HCT116 (cell line): ENCODE measurements at places on chromosomes 2 and 18. TPM values are rescaled to one million over a fixed set of nuclear protein-coding genes. Genes with fewer than 3 reads are reported as not detected.

DNA sequence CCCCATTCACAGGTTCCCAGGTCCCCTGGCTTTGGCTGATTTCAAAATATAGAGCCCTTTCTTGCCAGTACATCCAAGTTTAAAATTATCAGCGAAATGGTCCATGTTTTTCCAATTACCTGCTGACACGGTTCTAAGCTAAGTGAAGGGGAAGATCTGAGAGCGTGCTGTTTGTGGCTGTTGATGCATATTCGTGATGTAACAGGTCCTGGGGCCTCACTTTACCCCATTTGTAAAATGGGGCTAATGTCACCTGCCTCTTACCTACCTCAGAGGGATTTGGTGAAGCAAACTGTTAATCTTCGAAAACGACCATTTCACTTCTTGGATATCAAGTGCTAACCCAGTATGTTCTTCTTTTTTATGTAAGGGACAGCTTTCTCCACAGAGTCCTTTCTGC lies 33.0 kb downstream of the SLC1A4 start:
- H3K27ac ChIP-seq, result no peak overlapping the region
- H3K4me1 ChIP-seq, result no peaks in the 10 kb centered on the region
- no peak for DNase-seq
- H3K27me3 ChIP-seq, result no peaks in the 10 kb centered on the region
- no peaks in the 10 kb centered on the region for H3K36me3 ChIP-seq
- no peak overlapping the region for H3K4me3 ChIP-seq

Gene ADD2
- 0.15 TPM for total RNA-seq

GRCh38 chr2:164739966-164740365 lies 101.7 kb downstream of the COBLL1 start:
- peaks cover 20% of the 10 kb centered on the region for H3K4me1 ChIP-seq
- no peak overlapping the region for H3K4me3 ChIP-seq
- H3K27ac ChIP-seq, result no peak overlapping the region
- H3K27me3 ChIP-seq, result no peaks in the 10 kb centered on the region
- no peak for DNase-seq
- no peaks in the 10 kb centered on the region for H3K36me3 ChIP-seq

- H3K27me3 ChIP-seq, result no peaks in the 10 kb centered on the region
- H3K4me3 ChIP-seq, result no peak overlapping the region
- H3K4me1 ChIP-seq, result peaks cover 8% of the 10 kb centered on the region
- H3K27ac ChIP-seq, result no peak overlapping the region
- no peaks in the 10 kb centered on the region for H3K36me3 ChIP-seq
Measured at GRCh38 chr2:98514879-98515249, 70.2 kb downstream of the INPP4A start.

GRCh38 chr2:152513681-152514080 lies 178.7 kb downstream of the FMNL2 start:
- H3K27me3 ChIP-seq, result no peaks in the 10 kb centered on the region
- DNase-seq, result peak; percentile 22
- no peak overlapping the region for H3K4me3 ChIP-seq
- peaks cover 16% of the 10 kb centered on the region for H3K4me1 ChIP-seq

Gene DSG4
- 0.07 TPM for total RNA-seq

DNA sequence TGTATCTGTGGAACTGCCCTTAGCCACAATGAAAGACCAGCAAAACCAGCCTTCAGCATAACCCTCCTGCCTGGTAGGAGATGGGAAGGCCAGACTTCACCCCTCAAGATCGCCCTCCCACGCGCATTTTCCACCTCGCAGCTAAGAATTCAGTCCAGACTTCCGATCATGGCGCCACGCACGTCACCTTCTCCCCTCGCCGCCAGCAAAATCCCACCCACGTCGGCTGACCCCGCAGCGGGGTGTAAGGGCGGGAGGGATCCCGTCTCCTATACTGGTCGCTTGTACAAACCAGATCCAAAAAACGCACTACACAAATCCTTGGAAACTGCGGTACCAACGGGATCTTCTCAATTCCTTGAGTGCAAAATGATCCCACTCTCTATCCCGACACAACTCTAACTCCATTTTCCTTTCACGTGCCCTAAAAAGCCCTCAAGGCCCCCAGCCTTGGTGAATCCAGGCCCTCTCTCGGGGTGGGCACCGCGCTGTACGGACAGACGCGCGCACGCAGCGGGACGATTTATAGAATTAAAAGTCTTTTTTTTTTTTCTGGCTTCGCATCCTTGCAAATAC lies 1.0 kb upstream of the BMPR2 start:
- DNase-seq, result no peak
- H3K4me1 ChIP-seq, result peaks cover 17% of the 10 kb centered on the region
- H3K27ac ChIP-seq, result peak overlapping the region; percentile 68
- H3K36me3 ChIP-seq, result no peaks in the 10 kb centered on the region
- H3K27me3 ChIP-seq, result no peaks in the 10 kb centered on the region
